ENCODE measurements at places on chromosomes 5 and 9.

GRCh38 chr9:136088481-136088938 lies 6.6 kb downstream of the NACC2 start:
- DNase-seq, result no peak

DNA sequence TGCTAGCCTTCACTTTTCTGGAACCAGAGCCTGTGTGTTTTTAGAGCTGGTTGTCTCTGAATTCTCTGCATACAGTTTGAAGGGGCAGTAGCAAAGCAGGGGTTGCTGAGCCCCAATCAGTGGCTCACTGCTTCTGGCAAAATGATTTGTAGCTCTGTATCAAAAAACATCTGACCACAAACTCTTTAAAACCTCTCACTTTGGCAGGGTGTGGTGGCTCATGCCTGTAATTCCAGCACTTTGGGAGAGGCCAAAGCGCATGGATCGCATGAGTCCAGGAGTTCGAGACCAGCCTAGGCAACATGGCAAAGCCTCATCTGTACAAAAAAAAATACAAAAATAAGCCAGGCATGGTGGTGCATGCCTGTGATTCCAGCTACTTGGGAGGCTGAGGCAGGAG lies 28.3 kb upstream of the APC start:
- no peak for DNase-seq

- no peak for DNase-seq
These were observed 302.6 kb downstream of the OSTF1 start for GRCh38 chr9:75390951-75391350.

DNA sequence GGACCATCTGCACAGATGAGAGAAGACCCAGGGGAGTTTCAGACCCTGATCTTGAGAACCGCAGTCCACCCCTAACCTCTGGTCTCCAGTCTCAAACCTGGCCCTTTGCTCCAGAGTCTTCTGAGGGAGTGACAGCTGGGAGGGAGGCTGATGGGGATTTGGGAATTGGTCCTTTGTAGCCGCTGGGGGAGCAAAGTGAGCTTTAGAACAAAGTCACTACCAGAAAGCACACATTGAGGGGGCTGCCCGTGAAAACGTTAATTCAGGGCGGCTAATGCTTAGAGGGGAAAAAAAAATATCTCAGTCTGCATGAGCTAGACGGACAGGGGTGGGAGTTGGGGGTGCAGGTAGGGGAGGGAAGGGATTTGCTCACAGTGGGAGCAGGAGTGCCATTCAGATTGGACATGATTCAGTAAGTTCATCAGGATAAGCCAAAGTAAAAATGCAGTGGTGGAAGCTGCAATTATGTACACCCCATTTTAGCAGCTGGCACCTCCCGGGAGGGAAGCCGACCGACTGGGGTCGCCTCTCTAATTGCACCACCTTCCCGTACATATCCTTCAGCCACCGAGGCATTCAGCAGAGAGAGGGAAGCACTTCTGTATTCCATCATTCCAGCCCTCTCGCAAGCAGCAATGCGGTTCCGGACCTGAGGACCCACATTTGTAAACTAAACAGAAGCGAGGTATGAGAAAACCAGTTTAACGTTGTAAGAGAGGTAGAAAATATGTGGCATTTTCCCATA lies 123.4 kb upstream of the RETREG1 start:
- DNase-seq, result peak; percentile 14
